Suppressor macrophage (primary cell): ENCODE measurements at places on chromosomes 3 and 15.
A peak's percentile ranks its signal among the peaks of the same experiment; 100 is the strongest.

DNA sequence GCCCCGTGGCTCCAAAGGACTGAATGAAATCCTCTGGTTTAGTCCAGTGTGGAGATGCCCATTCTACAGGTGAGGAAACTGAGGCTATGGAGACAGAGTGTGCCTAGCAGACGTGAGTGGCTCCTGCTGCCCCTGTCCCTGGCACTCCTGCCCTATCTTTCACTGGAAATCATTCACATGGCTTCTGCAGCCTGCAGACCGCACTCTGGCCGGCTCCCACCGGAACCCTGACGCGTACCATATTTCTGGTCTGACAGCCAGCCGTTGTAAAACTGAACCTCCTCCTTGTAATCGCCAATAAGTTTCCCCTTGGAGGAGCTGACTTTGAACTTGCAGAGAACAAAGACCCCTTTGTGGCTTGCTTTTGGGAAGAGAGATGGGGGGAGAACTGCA, 136.5 kb downstream of the CHSY1 start:
- no peak for DNase-seq

DNA sequence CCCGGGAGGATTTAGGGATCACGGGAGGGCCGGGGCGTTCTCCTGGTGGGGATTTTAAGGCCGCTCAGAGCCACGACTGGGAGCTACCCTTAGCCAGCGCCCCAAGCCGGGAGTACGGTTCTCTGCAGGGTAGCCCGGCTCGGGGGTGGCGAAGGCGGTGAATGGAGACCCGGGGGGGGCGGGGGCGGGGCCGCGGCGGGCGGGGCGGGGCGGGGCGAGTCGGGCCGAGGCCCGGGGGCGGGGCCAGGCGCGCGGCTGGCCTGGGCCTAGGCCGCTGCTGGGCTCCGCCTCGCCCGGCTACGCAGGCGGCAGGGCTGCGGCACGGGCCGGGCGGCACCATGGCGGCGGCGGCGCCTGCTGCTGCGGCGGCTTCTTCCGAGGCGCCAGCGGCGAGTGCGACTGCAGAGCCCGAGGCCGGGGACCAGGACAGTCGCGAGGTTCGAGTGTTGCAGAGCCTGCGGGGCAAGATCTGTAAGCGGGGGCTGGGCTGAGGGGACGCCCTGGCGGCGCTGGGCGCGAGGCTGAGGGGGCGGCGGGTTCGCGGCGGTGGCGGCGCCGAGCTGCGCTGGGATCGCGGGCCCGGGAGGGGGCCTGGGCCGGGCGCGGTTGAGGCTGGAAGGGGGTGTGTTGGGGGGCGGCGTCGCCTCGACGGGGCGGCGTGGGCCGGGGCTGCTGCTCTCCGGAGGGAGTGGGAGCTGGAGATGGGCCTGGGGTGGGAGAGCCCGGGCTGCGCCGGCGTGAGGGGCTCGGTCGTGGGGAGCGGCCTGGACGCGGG, at the start of gene RASA2:
Gene RASA2, plus strand, starts transcription at position 282 of the 775 bp plus-strand sequence. Its CDS starts 57 bp downstream, at position 339.
- DNase-seq: peak; percentile 79

- no peak for DNase-seq
These were observed 279.2 kb downstream of the TLE3 start for GRCh38 chr15:69818529-69818928.

GRCh38 chr3:42662813-42663535, 9.5 kb downstream of the ZBTB47 start:
- DNase-seq: no peak

DNA sequence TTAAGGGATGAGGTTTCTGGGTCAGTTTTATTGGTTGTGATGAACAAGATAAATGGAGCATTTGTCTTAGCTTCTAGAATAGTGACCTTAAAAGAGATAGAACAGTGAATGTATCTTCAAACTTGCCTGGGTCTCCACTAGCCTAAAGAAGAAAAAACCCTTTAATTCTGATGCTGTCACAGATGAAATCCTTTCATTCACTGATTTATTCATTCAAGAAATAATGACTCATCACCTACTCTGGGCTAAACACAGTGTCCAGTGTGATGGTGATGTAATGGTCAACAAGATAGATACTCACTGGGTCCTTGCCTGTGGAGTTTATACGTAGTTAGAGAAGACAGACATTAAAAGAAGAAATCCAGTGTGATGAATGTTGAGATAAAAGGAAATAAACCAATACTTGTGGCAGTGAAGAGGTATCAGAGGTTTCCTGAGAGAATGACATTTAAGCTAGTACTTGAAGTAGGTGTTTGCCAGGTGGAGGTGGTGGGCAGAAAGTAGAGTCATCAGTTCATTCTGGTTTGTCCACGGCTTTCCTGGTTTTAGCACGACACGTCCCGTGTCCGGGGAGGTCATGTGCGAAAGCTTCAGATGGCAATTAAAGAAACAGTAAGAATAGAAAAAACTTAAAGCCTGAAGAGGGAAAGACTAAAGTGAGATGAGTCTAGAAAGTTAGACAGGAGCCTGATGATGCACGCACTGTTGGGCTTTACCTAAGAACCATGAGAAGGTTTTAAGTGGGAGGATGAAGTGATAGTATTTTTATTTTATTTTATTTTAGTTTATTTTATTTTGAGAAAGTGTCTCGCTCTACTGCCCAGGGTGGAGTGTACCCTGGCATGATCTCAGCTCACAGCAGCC, 18.5 kb downstream of the PAK2 start:
- peak; percentile 33 for DNase-seq

DNA sequence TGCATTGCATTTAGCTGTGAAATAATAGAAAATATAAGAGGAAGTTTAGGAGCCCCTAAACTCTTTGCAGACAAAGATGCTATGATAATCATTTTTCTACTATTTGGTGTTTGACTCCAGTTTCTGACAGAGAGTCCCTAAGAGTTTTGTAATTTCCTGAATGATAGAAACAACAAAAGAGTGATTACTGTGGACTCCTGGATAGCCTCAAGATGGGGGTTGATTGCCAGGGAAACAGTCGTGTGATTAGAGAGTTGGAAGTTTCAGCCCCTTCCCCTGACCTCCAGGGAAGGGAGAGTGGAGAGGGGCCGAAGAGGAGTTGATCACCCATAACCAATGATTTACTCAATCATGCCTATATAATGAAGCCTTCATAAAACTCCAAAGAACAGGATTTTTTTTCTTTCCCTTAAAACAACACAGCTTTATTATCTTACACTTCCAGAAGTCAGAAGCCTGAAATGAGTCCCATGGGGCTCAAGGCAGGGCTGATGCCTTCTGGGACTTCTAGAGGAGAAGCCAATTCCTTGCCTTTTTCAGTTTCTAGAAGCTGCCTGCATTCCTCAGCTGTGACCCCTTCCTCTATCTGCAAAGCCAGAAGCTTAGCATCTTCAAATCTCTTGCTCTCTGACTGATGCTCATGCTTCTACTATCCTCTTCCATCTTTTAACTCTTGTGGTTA, 292.3 kb upstream of the ZPLD1 start:
- DNase-seq: peak; percentile 32

GRCh38 chr15:26561130-26561529, 211.7 kb downstream of the GABRB3 start:
- DNase-seq: no peak
